ENCODE measurements at places on chromosomes 7 and 10.

GRCh38 chr7:32477649-32477980 lies 12.6 kb downstream of the LSM5 start:
- no peak for DNase-seq

DNA sequence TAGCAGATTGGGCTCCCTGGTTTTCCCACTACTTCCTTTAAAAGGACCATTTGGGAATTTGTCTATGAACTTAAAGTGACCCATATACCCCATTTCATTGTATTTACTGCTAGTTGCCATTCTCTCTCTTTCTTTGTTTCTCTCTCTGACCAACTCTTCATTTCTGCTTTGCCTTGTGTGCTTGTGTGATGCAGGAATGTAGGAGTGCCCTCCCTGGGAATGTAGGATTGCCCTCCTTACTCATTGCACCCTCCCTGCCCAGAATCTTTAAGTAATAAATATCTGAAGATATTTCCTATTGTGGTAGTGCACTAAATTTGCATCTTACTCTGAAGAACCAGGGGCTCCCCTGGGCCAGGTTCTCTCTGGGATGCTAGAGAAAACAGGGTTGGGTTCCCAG lies 47.3 kb upstream of the KLF14 start:
- DNase-seq = no peak

DNA sequence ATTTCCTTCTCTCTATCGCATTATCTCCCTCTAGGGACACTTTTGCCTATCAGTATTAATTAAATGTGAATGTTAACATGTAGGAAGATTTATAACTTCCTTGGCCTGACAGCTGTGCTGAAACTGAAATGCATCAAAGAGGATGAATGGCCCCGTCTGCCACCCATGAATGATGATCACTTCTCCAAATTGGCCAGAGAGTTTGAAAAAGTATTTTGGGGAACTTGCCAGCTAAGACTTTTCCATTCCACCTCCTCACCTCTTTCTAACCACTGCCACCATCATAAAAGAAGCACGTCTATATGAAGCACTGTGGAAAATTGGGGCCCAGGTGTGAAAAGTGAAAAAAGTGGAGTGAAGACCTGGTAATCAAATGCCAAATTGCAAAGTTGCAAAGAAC lies 25.4 kb upstream of the ST8SIA6 start:
- DNase-seq = no peak

DNA sequence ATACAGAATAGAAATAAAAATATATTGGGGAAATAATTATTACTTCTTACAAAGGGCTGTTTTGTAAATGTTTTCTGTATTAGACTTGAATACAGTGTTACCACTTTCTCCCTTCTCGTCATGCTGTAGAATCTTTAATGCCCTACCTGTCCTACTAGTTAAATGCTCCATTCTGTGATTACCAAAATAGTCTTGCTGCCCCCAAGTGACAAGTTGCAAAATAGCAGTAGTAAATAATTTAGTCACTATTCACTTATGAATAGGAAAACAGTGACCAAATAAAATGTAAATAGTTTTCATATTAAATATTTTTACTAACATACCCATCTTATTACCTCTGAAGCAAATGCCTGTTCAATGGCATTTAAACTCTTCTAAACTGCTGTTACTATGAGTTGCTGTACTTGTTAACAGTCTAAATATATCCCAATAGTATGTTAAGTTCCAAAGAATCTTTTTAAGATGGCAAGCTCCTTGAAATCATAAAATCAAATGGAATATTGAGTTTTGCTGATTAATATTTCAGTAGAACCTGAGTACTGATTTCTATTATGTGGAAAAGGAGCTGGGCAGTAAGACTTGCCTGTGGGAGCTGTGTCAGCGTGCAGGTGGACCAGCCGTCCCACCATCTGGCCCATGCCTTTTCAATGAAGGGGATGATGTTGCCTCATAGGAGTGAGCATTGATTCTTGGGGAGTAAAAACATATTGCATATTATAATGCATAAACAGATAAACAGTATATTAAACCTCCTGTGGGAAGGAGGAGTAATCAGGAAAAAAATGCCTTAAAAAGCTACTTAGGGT lies 18.1 kb upstream of the OIT3 start:
- peak; percentile 50 for DNase-seq

- peak; percentile 54 for DNase-seq
These were observed 34.2 kb downstream of the CYP17A1 start for GRCh38 chr10:102802920-102803534.

DNA sequence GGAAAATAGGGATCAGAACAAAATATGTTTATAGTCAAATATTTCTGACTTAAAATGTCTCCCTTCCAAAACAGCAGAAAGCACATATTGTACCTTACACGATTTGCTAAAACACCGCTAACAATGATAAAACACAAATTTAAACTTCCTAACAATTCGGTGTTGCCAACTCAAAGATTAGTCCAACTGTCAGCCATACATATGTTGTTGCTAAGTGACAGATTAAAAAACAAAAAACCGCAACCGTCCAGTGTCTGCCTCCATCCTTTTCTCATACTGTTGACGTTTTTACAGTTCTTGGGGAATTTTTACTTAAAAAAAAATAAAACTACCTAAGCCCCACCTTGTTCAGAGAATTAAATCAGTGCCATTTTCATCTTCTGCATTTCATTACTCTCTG lies 118.0 kb downstream of the RAB11FIP2 start:
- no peak for DNase-seq

DNA sequence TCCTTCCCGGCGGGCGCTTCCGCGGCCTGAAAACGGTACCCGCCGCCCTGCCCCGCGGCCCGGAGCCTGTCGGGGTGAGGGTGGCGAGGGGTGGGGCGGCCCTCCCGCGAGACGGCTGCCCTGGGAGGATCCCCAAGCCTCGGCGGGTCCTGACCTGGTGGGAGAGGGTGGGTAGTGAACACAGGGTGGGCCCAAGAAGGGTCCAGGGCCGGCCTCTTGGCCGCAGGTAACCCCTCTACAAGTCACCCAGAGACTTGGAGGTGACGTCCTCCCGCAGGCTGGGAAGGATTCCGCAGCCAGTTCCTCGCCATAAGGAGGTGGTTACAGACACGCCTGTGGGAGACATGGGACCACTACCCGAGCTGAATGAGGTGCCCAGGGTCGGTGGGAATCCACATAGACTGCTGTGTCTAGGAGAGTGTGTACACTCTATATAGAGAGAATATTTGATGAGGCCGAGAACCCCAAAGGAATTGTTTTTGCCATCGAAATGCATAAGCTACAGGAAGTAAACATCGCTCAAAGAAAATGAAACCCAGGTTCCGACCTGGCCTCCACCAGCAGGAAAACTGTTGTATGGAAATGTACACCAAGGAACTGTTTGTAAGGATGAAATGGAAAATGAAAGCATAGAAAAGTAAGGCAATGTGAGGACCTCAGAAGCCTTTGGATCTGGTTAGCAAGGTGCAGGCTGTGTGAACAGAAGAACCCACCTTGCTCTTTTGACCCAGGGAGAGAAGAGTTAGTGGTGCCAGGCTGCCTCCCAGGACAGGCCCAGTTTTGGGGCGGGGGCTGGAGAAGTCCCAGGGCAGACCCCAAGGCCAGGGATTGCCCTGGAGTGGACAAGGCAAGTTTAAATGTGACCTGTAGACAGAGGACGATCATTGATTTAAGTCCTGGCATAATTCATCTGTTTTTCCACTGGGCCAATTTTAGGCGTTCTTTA lies 659 bp downstream of the OPTN start:
- DNase-seq = peak; percentile 36

DNA sequence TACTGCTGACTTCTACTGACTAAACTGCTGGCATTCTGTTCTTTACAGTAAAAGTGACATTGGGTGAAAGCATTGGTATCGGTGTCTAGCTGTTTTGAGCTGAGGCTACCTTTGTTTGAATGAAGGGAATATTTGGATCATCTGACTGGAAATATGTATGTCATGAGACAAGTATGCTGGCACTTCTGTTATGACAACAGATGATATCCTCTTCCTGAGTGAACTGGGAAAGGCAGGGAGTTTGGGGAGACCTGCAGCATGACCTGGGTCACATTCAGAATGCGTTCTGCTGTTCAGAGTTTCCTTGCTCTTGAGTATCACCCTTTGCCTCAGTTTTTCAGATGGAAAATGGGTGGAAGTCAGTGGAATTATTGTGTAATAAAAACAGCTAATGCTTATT lies 81.8 kb downstream of the PLCE1 start:
- no peak for DNase-seq

DNA sequence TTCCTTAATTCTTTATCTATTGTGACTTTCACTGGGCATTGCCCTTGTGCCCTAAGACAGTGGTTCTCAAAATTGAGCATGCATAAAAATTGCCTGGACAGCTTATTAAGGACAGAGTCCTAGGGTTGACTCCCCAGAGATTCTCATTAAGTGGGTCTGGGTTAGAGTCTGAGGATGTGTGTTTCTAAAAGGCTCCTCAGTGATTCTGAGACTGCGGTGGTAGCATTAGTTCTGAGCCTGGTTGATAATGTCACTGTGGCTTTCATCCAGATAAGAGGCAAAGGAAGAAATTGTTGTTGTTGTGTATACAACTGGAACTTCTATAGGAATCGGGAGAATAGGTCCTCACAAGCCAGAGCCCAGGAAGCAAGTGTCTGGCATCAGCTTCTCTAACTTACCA lies 1.3 kb downstream of the IFIT2 start:
- DNase-seq = no peak

- no peak for DNase-seq
These were observed 5.6 kb upstream of the ABLIM1 start for GRCh38 chr10:114663626-114664025.

GRCh38 chr7:101163279-101164070 lies 1.9 kb downstream of the VGF start:
- DNase-seq = peak; percentile 68

DNA sequence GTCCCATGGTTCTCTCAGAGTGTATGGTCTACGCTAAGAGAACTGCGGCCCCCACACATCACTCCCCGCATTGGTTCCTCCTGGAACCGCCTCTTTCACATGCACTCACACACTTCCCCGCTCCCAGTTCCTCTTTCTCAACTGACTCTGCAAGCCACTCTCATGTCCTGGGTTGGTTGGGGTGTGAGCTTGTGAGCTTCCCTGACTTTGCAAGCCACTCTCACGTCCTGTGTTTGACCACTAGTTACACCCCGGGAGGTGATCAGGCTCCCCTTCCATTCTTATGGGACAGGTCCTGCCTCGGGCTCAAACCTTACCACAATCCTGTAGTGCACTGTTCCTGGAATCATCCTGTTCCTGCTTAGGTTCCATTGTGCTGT lies 105.0 kb downstream of the TRIM24 start:
- DNase-seq = no peak

GRCh38 chr7:135210888-135211178 lies 493 bp downstream of the WDR91 start:
- peak; percentile 35 for DNase-seq

DNA sequence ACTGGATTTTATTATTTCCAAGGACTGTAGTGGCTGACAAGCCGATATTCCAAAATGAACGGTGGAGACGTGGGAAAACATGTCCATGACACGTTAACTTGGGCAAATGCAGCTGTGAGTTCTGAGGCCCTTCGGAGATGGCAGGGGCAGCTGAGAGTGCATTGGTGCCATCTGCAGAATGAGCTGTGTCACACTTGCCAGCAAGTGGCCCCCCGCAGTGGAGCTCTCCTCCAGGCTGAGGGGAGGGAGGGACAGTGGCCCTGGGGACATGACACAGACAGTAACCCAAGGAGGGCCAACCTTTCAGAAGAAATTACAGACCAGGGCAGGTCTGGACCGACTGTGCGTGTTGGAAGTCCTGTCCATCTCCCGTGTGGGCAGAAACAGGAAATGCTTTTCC lies 139.4 kb downstream of the SVIL start:
- DNase-seq = no peak

- no peak for DNase-seq
These were observed 19.5 kb downstream of the TRIM56 start for GRCh38 chr7:101104799-101105198.

GRCh38 chr10:133388973-133389818 lies 4.8 kb upstream of the MTG1 start:
- peak; percentile 98 for DNase-seq
